ENCODE measurements at places on chromosomes 3 and 15. TPM values are rescaled to one million over a fixed set of nuclear protein-coding genes. Genes with fewer than 3 reads are reported as not detected.
A peak's percentile ranks its signal among the peaks of the same experiment; 100 is the strongest.

Gene CPN2
- total RNA-seq = not detected

Gene C2CD4B
- total RNA-seq = not detected

GRCh38 chr3:50815844-50816243 lies 141.1 kb downstream of the DOCK3 start:
- DNase-seq = no peak

GRCh38 chr3:21517184-21517583 lies 233.8 kb downstream of the ZNF385D start:
- DNase-seq = no peak

DNA sequence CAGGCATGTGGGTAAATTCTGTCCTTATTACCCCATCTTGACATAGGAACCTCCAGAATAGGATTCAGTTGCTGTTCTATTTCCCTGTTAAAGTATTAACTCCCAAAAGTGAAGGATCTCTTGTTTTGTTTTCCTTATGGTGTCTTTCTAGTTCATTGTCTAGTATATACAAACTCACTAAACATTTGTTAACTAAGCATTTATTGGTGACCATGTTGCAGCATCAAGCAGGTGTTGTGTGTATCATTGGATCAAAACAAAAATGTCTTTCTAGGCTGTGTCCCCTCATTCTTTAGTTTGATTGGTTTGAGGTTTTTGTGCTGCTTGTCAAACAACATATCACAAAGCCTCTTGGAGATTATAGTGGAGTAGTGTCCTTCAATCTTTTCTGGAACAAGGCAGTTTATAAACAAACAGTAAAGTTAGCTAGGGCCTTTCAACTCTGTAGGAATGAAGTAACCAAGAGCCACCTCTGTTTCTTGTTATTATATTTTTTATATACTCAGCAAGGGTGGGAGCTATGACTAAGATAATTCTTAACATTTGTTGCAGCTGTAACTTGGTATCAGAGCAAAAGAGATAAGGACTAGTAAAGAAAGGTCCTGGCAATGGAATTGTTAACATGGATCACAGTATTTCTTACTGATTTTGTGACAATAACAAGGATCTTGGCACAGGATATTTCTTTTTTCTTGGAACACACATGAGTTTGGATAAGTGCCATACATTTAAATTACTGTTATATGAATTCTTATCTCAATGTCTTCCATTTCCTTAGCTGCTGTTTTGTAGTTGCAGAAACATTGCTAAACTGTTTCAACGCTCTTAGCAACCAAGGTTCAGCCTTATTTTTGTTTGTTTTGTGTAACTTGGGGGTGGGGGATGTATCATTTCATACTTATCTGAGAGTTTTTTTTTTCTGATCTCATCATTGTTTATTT lies 49.3 kb downstream of the TMOD3 start:
- peak; percentile 36 for DNase-seq

- DNase-seq = peak; percentile 75
These were observed 163.2 kb downstream of the B3GALNT1 start for GRCh38 chr3:160941885-160942494.

- DNase-seq = no peak
These were observed 30.3 kb upstream of the SKIL start for GRCh38 chr3:170327040-170327808.
